ENCODE measurements at places on chromosomes 1 and 21.

DNA sequence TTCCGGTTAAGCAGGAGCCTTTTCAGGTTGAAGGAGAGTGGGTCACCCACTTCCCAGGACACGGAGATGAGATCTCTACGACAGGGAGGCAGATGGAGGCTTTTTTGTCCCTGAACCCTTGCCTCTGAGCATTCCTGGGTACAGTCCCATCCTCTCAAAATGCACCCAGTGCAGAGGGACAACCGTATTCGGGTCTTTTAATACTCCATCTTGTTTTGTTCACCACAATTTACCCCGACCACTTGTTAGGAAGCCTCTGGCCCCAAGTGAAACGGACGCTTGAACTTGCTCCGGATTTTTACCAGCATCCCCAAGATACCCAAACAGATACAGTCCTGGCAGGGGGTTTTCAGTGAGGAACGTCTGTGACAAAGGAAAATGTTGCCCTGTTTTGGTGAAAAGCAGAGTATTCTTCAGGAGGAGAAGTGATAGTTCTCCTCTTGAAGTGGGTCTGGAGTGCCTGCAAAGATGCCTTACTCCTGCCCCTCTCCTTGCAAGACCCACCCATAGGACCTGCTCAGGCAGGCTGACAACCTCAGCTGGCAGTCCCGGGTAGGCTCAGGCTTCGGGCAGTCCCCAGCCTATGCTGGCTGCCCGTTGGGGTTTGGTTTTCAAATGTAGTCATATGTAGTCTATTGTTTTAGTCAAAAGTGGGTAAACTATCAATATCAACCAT is 669 bp upstream of the ARL8A start:
- no peak for DNase-seq

DNA sequence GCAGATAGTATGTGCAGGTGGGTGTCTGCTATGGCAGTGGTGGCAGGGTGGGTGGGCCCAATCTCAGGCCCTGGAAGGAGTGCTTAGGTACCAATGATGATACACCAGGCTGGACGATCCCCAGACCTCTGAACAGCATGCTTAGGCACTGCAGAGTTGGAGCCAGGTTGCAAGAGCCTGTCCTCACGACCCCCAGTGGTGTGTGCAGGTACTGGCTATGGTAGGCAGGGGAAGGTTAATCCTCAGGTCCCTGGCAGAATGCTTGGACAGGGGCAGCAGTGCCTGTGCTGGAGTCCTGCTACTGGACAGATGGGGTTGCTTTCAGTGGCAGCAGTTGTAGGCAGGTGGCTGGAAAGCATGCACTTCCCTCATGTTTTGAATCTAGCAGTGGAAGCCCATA is 100.5 kb upstream of the NEK7 start:
- DNase-seq, result no peak

GRCh38 chr1:216044538-216044937 is 378.7 kb downstream of the USH2A start:
- DNase-seq, result no peak

GRCh38 chr1:154481053-154481452 is 21.0 kb upstream of the TDRD10 start:
- no peak for DNase-seq

- no peak for DNase-seq
These were observed 11.3 kb upstream of the TNFRSF25 start for GRCh38 chr1:6477039-6477820.

DNA sequence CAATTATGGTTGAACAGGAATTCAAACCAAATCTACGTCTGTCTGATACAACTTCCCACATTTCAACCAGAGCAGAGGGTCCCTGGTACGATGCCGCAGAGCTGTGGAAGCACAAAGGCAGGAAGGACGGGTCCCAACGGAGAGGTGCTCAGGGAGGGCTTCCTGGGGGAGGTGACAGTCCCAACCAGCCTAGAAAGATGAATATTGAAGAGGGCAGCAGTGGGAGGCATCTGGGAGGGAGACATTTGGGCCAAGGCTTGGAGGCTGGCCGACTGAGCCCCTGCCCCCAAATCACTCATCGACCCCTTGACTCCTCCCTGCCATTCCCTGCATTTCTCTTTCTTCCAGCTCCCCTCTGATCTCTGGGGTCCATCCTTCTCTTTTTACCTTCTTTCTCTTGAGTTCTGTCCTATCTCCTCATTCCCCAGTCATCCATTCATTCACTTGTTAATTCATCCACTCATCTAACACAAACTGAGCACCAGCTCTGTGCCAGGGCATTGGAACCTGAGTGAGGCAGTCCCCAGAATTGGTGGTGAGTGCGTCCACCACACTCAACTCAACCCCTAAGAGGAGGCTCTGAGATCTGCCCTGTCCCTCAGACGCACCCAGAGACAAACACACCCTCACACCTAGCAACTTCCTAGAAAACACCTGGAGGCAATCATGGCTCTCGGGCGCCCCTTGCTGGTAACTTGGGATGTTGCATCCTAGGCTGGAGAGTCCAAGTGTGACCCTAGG is 13.2 kb upstream of the CELA3B start:
- peak; percentile 31 for DNase-seq

- no peak for DNase-seq
These were observed 113.4 kb downstream of the ZBTB18 start for GRCh38 chr1:244164511-244164890.

GRCh38 chr1:15004396-15004795 is 149.2 kb upstream of the TMEM51 start:
- no peak for DNase-seq

All from DMS 273 treated with DMSO at 0.1 percent for 48 hours (cell line).